ENCODE measurements at places on chromosomes 7 and 10.

GRCh38 chr10:129402459-129402858 is 64.6 kb upstream of the MGMT start:
- no peak for DNase-seq

DNA sequence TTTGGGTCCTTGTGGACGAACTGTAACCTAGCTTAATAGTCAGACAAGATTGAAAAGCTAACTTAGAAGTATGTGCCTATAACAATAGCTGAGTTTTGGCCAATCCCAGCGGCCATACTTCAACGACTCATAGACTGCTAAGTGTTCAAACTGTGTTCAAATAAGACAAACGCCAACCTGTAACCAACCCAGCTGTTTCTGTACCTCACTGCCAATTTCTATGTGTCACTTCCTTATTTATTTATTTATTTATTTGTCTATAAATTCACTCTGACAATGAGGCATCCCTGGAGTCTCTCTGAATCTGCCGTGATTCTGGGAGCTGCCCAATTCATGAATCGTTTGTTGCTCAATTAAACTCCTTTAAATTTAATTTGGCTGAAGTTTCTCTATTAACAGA is 21.7 kb downstream of the ST8SIA6 start:
- DNase-seq: no peak

DNA sequence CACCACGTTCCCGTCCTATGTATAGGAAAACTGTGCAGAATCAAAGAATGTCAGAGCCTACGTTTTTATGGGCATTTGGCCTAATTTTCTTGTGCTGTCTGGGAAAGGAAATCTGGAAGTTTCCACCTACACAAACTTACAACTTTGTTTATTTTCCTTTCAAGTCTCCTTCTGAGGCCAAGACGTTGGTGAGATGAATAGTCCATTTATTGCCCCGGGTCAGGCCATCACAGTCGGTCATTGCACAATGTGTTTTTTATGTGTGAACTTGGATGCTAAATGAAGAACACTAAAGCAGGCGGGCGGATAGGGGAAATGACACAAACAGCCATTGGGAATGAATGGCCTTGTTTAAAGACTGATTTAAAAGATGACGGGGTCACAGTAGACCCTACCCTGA is 38.6 kb downstream of the TRIL start:
- DNase-seq: no peak

- DNase-seq: no peak
Measured at GRCh38 chr7:27737616-27738015, 2.3 kb upstream of the TAX1BP1 start.

GRCh38 chr7:131431289-131431688 is 103.6 kb downstream of the MKLN1 start:
- no peak for DNase-seq

DNA sequence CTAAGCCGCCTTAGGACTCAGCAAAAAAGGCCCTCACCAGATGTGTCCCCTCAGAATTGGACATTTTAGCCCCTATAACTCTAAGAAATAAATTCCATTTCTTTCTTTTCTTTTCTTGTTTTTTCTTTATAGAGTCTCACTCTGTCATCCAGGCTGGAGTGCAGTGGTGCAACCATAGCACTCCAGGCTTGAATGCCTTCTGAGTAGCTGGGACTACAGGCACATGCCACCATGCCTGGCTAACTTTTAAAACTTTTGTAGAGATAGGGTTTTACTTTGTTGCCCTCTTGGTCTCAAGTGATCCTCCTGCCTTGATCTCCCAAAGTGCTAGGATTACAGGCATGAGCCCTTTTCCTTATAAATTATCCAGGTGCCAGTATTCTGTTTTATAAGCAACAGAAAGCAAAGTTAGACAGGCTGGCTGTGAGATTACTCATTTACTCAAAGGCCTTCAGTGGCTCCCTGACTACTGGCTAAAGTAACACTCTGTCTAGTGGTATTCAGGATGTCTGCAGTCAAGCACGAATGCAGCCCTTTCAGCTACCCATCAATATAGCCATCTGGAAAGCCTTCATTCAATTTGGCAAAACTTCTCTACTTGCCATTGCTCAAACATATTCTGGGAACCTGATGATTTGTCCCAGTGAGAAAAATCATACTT is 128.6 kb downstream of the ICA1 start:
- no peak for DNase-seq

GRCh38 chr10:69957241-69957885 is 95.3 kb upstream of the MACROH2A2 start:
- no peak for DNase-seq

DNA sequence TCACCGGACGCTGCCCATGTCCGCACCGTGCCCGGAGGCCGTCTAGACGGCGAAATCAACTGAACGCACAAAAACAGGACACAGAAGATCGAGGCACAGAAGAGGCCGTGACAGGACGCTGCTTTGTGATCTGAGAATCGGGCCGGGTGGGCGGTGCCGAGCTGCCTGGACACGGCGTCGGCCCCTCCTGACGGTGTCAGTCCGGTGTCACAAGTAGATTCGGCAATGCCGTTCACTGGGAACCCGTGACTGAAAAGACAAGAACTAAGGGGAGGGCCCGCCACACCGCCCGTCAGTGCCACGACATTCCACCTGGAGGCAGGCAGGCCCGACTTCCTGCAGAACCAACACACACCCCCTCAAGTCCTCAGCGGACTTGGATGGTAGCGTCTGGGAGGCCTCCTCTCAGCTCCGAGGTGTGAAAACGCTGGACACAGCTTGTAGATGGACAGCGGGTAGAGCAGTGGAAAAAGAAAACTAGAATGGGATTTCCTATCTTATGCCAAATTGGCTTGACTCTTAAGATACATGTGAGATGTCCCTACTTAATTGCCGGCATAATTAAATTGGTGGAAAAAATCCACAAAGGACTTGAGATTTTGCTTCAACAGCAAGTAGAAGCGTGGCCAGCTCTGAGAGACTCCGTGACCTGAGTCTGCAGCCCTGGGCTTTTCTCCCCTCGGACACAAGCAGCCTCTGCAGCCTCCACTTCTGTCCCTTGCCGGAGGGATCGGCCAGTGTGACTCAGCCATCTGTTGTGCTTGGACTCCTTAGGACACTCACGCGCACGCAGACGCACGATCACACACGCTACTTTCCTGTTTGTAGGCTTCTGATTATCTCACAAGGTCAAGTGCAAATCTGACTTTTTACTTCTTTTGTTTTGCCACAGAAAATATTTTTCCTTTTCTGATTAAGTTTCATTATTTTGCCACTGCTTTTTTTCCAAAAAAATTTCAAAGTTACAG is 269.0 kb downstream of the DIP2C start:
- DNase-seq: no peak

DNA sequence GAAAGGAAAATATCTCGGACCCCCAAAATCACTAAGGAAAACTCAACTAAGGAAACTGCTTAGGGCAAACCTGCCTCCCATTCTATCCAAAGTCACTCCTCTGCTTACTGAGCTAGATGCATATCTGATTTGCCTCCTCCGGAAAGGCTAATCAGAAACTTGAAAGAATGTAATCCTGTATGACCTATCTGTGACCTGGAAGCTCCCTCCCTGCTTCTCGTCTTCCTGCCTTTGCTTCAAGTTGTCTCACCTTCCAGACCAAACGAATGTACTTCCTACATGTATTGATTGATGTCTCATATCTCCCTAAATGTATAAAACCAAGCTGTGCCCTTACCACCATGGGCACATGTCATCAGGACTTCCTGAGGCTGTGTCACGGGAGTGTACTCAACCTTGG is 58.1 kb upstream of the SEC61G start:
- no peak for DNase-seq

- no peak for DNase-seq
Measured at GRCh38 chr7:15558756-15559155, 3.1 kb downstream of the AGMO start.

- DNase-seq: no peak
Measured at GRCh38 chr7:2713370-2713769, 25.4 kb downstream of the AMZ1 start.

DNA sequence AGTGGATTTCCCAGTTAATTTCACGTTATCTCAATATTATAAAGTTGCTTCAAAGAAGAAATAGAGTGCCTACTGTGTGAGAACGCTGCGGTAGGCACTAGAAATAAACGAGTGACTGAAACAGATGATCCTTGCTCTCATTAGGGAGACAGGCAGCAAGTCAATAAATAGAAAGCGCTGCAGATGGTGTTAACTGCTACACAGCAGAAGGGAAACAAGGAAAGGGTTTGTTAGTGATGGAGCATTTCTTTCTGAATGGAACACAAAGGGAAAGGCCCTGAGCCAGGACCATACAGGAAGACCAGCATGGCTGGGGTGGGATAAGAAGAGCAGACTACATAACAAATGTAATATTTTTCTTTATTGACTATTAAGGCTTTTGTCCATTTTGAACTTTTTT is 235.2 kb downstream of the MALRD1 start:
- DNase-seq: no peak

DNA sequence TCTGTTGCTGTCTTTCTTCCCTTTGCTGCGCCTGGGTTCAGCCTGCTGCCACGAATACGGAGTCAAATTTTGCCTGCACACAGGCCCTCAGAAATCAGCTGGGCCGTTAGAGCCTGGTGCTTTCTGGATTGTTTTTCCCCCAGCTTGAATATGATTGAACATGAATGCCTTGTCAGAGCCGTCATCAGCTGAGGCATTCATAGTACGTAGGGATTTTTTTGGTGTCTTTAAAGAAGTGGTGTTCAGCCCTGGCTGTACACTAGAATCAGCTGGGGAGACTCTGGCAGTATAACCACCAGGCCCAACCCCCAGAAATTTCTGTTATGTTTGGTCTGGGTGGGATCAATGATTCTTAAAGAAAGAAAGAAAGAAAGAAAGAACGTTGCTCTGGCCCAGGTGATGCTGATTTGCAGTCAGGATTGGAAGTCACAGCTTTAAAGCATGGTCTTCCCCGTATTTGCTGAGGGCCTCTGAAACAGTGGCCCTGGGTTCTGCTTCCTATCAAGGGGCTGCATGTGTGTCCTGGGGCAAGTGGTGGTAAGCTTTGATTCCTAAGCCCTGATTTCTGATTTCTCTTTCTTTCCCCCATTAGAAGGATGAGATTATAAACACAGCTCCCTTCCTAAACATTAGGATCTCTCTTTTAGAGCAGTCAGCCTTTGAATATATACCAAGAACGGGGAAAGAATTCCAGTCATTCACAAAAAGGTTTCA is 24.7 kb downstream of the NUB1 start:
- no peak for DNase-seq
